IPS-NIHi11 (cell line): ENCODE measurements at places on chromosomes 6 and 20.

GRCh38 chr6:85470023-85470410 is 20.1 kb downstream of the NT5E start:
- no peak for DNase-seq

DNA sequence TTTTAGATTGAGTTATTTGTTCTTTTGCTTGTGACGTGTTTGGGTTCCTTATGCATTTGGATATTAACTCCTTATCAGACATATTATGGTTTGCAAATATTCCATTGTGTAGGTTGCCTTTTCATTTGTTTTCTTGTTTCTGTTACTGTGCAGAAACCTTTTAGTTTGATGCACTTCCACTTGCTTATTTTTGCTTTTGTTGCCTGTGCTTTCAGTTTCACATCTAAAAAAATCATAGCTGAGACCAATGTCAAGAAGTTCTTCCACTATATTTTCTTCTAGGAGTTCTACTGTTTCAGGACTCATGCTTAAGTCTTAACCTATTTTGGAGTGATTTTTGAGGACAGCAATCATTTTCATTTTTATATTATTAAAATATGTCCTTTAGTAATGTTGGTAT is 113.5 kb downstream of the EPM2A start:
- DNase-seq = no peak

DNA sequence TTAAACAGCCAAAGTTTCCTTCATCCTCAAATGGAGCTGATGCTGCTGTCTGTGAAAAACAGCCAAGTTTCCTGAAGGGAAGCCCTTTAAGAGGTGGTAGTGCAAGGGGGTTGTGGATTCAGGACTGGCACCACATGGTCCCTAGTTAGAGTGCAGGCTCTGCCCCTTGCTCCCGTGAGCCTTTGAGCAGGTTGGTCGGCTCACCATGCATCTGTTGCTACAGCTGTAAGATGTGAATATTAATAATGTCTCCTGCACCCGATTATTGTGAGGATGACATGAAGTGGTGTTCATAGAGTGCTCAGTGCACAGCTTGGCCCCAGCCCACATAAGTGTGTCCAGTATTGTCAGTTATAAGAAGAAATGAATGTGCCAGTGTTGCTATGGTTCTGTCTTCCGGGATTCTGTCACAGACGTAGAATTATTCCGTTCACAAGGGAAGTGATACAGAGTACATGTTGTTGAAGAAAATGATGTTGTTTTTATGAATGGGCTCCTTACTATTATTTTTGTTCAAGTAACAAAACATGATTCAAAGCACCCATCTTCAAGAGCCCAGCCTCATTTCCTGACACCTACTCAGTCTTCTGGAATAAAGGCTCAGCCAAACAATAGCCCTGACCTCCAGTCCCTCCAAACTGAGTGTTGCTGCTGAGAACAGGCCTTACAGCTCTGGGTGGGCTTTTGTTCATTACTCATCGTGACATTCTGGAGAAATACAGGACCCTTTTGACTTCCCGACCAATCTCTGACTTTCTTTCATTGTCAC is 2.9 kb upstream of the PKIG start:
- no peak for DNase-seq

DNA sequence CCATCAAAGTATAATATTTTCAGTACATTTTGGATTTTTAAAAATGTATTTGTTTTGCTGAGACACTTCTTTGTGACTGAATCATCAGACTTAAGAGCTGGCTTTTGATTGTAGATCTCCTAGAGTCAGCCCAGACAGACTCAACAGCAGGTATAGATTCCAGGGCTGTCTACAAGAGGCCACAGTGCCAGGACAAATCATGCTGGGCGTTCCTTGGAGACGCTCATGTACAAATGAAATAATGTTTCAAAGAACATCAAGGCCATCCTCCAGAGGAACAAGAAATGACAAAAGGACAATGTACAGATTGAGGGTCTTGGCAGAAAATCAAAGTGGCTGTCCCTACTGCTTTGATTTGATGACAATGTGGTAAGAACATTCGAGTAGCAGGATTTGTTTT is 369.3 kb downstream of the GRIK2 start:
- no peak for DNase-seq

DNA sequence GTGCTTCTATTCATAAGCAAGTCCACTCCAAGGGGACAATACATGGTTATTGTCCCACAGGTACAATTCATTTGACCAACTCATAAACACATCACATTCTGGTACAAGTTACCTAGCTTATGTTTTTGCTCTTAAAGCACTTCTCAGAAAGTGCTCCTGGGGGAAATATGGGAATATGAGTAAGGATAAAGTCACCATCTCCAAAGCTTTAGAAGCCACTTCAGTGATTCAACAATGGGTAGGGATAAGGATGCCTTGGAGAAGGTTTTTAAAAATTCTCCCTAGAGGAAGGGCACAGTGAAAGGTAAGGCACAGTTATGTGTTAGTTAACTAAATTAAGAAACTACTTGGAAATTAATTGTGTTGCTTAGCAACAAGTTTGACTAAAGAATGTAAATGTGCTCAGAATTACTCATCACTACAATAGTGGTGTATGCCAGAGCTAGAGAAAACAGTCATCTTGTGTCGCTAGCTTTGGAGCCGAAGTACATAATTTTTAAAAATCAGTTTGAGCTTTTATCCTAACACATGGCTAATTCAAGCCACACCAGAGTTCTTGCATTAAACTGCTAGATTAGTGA is 39.5 kb upstream of the LAMP5 start:
- DNase-seq = no peak

DNA sequence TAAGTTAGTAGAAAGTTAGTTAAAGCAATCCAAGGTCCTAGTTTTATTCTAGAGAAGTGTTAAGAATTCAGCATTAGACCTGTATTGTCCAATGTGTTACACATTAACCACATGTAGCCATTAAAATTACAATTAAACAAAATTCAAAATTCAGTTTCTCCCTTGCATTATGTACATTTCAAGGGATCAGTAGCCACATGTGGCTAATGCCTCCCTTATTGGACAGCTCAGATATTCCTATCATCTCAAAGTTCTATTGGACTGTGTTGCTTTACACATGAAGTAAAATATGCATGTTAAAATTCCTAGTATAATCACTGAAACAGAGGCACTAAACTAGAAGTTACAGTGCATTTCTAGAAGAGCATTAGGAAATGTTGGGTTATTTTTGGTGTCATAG is 107.2 kb upstream of the SCGN start:
- no peak for DNase-seq

DNA sequence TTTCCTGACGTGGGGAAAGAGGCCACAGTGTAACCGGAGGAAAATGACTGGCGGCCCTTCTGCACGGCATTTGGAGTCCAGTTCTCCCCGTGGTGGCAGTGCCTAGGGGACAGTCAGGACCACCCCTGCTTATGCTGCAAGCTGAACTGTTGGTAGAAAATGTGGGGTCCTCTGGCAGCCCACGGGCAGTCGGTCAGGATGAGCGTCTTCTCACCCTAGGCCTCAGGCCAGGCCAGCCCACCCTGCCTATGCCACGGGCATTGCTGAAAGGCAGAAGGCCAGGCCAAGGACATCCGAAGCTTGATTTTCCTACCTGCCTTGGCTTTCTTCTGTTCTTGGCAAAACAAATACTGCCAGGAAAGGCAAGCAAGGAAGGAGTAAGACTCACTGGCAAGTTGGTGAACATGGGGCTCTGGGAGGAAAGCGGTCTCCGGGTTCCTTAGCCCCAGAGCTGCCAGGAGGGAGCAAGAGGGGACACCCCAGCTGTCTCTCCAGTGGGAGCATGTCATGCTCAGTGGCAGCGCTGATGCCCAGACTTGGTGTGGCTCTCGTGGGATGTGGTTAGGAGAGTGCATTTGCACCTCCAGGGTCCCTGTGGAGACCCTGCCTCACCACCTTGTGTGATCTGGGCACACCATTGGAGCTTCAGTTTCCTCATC is 311.6 kb downstream of the QKI start:
- DNase-seq = no peak

DNA sequence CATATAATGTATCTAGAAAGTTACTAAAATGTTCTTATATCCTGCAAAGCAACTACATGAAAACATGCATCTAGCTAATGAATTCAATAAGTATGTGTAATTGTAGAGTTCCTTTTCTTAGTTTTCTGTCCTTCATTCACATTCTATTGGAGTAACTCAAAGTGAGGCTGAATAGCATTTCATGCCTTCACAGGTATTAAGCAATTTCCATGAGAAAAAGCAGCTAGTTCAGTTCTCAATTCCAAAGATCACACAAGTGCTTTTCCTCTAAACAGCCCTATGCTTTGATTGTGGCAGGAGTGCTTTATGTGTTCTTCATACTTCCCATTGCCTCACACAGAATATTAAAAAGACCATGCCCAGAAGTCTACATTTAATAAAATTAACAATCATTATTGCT is 274.9 kb downstream of the RFPL4B start:
- no peak for DNase-seq
